ENCODE measurements at places on chromosomes 5 and 9.

DNA sequence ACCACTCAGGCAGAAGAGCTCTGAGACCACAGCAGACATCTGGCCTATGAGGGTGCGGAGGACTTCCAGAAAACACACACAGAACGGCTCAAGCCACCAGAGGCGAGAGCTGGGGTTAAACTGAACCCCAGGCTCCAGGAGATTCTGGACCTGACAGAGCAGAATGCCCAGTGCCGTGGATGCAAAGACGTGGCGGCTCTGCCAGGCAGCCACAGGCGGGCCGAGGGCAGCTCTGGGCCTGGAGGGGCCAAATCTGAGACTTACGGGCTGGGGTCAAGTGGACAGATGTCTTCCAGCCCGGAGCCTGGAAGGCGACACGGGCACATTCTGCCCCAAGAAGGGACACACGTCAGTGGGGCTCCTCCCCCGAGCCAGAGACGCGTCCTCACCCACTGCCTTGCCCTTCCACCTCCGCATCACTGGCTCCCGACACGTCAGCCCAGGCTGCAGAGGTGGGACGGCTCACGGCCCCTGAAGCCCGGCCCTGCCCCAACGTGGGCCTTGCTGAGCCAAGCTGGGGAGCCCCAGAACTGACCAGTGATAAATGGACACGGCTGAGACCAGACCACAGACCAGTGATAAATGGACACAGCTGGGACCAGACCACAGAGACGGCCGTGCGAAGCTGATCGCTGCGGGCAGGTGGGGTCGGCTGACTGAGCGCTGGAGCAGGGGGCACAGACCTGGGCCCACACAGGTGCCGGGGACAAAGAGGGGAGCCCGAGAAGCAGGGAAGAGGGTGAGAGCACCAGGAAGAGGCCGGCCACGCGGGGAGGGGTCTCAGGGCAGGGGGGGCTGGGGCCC, 40.9 kb upstream of the NSMF start:
- no peak for DNase-seq

DNA sequence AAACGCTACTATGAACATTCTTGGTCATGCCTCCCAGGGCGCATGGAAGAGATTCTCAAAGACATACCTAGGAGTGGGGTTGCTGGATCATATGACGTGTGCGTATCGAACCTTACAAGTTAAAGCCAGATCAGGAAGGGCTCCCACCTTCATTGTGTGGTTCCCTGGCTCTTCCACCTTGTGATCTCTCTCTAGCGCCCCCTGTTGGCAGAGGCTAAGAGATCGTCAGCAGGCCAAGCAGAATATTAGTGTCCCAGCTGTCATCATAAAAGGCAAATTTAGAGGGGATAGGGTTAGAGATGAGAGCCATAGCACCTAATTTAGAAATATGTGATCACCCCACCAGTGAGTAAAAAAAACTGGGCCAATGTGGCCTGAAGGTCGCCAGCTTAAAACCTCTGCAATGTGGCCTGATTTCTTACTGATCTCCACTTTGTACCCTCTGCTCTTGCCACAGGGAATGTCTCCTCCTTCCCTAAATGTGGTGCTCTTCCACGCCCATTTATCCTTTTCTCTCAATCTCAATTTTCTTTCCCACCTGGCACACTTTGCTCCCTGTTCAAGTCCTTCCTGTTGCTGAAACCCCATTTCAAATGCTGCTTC, 91.7 kb upstream of the SHB start:
- peak; percentile 12 for DNase-seq

DNA sequence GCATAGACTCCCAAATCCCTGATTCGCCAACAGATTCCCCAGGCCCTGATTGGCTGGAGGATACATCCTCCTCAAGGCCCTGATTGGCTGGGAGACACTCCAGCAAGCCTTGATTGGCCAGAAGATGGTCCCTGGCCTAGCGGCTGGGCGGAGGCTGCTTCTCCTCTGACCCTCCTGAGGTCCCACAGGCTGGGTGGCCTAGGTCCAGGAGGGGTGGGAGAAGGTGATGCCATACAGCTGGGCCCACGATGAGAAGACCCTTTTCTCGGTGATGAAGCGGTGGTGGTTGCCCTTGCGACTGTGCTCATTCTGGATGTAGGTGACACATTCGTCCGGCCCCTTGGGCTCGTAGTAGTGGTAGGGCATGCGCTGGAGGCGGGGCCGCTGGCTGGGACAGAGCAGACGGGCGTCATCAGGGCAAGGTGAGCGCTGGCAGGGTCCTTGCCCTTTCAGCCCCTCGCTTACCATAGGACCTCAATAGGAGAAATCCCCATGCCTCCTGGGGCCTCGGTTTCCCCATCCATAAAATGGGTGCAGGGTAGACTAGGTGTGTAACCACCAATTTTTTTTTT, 9.0 kb upstream of the AK1 start:
- DNase-seq, result no peak

GRCh38 chr9:137277329-137278041, at the start of gene TOR4A:
TSS of gene TOR4A (plus strand) at chr9:137277726. CDS start at chr9:137278690, 964 bp downstream.
- DNase-seq, result peak; percentile 36

- no peak for DNase-seq
These were observed 1.7 kb downstream of the MYORG start for GRCh38 chr9:34374905-34375552.

DNA sequence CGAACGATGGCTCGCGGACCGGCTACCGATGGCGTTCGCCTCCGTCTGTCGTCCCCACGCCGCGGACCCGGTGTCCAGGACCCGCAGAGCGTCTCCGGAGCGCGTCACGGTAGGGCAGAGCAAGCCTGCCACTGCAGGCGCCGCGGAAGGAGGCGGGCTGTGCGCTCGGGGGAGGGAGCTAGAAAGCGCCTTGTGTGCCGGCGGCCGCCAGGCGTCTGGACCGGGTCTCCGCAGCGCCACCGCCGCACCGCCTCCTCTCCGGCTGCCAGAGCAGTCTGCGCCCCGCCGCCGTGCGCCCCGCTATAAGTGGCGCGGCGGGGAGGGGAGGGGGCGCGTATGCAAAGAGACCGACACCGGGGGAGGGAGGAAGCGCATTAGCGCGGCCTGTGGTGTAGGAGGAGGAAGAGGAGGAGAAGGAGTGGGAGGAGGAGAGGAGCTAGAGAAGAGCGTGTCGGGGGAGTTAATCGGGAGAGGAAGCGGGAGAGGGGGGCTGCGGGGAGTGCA, at the start of gene ENC1:
Gene ENC1, minus strand, starts transcription at position 279 of the 504 bp plus-strand sequence. CDS start 4,243 bp downstream, outside the sequence.
- DNase-seq, result peak; percentile 21

GRCh38 chr5:147170603-147171002, 64.2 kb upstream of the STK32A start:
- no peak for DNase-seq

GRCh38 chr5:117318528-117318927, 743.9 kb upstream of the SEMA6A start:
- DNase-seq, result no peak

DNA sequence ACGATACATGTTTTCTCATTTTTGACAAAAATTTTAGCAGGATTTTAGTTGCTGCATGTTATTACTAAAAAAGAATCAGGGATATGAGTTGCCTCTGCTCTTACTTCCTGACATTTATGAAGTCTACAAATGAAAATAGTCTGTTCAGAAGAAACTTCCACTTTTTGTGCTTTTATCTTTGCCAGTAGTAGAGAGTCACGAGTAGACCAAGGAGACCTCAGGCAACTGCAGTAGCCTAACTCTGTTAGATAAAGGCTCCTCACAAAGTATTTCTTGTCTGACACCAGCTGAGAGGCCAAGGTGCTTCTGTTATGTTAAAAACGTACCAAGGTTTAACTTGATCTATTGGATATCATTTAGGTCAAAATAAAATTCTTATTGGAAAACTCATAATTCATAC, 333.9 kb downstream of the NR2F1-AS1 start:
- DNase-seq, result no peak

- DNase-seq, result no peak
These were observed 211.0 kb downstream of the GDNF start for GRCh38 chr5:37628876-37629275.

DNA sequence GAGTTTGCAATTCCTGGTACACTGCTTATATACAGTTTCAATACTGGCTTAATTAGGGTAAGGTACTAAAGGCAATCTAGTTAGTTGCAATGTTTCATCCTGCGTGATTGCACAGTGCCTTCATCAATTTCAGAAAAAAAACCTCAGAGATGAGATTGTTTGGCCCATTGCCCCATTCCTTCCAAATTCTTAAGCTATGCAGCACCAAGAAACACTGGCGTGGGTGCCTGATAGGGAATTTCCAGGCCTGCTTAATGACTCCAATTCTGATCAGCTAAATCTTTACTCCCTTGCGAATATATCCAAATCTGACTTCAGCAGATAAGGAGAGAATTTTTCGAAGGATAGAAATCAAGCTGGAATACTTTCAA, 35.9 kb upstream of the GAS1 start:
- no peak for DNase-seq

GRCh38 chr9:128556276-128556675, 3.9 kb downstream of the SPTAN1 start:
- DNase-seq, result no peak

- no peak for DNase-seq
These were observed 277.2 kb upstream of the NR4A3 start for GRCh38 chr9:99544526-99544925.

GRCh38 chr5:107470295-107470582, 200.5 kb downstream of the EFNA5 start:
- no peak for DNase-seq

GRCh38 chr9:88742483-88742882, 207.5 kb downstream of the NXNL2 start:
- DNase-seq, result no peak

DNA sequence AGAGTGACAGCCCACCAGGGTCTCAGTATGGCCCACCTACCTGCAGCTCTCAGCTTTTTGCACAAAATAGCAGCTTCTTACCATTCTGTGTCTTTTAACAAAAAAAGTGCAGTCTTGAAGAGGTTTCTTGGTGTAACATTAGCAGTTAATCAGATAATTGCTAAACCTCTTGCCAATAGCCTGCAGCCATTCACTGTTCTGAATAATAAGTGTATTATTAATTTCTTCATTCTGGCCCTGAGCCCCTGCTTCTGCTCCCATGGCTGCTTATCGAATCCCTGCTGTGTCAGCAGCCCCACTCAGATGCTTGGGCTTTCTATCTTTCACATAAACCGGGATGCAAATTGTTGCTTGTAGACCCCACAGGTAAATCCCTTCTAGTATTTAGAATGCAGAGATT, 485.9 kb downstream of the CAAP1 start:
- DNase-seq, result no peak

DNA sequence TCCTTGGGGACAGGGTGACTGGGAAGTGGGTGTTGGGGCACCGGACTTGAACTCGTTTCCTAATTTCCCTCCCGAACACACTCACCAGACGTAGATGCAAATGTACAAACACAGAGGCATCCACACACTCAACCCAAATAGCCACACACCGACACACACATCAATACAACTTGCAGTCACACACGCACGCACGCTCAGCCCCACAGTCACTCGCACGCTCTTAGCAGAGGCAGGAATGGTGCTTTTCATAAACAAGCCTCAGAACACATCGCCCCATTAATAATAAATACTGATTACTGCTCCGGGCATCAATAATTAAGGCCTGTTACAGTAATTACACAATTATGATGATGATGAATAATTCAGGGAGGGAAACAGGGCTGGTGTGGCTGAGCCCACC, 5.7 kb downstream of the BARHL1 start:
- DNase-seq, result no peak

DNA sequence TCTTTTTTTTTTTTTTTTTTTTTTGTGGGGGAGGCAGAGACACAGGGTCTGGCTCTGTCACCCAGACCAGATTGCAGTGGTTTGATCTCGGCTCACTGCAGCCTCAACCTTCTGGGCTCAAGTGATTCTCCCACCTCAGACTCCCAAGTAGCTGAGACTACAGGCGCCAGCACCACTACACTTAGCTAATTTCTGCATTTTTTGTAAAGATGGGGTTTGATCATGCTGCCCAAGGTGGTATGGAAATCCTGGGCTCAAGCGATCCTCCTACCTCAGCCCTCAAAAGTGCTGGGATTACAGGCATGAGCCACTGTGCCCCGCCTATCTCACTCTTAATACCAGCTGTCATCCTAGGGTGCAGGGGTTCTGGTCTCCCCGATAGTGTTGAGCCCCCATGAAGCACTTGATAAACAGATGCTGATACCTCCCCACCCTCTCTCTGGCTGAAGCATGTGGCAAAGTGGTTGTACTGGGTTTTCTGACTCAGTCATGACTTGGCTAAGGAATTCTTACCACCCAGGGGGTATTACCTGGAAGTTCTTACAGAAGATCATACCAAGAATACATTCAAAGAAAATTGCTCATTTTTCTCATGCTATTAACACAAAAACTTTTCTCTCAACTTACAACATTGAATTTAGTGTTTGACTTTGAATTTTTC, 110.2 kb upstream of the DAPK1 start:
- no peak for DNase-seq

GRCh38 chr5:150394131-150394530, 18.6 kb downstream of the CD74 start:
- DNase-seq, result no peak

GRCh38 chr5:98772415-98773213, 849 bp upstream of the RGMB start:
- DNase-seq, result no peak

DNA sequence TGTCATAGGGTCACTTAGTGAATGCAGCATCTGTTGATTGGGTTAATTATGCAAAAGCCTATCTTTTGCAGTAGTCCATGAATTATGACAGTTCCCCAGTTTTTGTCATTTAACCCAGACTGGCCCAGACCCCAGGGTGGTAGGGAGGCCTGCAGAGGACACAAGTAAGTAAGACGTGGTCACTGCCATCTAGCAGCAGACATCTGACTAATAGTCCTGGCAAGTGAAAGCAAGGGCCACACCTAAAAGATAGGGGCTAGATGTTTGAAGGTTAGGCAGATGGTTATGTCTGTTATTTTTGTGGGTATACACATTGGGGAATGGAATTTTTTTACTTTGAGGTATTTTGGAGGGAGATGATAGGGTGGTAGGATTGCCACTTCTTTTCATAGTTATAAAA, 48.0 kb downstream of the RAB14 start:
- DNase-seq, result no peak

DNA sequence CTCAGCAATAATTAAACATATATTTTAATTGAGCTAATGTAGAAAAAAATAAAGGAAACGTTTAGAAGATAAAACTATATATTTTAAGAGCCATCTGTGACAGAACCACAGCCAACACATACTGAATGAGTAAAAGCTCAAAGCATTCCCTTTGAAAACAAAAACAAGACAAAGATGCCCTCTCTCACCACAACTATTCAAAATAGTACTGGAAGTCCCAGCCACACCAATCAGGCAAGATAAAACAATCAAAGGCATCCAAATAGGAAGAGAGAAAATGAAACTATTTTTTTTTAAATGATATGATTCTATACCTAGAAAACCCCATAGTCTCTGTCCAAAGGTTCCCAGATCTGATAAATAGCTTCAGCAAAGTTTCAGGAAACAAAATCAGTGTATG, 262.0 kb downstream of the HTR1A start:
- DNase-seq, result no peak

DNA sequence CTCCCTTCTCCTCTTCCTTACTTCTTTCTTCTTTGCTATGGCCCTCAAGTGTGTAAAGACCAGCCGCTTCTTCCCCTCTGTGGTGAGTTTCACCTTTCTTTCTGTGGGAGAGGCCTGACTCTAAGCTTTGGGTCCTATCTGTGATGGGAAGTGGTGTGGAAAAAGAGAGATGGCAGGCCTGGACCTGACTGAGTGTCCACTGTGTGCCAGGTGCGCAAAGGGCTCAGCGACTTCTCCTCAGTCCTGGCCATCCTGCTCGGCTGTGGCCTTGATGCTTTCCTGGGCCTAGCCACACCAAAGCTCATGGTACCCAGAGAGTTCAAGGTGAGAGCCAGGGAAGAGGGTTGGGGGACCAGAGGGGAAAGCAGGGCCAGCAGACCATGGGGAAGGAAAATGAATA, 5.9 kb downstream of the SLC4A9 start:
- no peak for DNase-seq

- no peak for DNase-seq
These were observed 145.7 kb downstream of the NXNL2 start for GRCh38 chr9:88680505-88681160.

Measured in activated CD4-positive, CD25-positive, alpha-beta regulatory T cell (primary cell).